Stimulated activated CD4-positive, alpha-beta T cell treated with anti-CD3 and anti-CD28 coated beads, Interleukin-1b, Interleukin-23, amount 100 ng/mL, for 4 hours (primary cell): ENCODE measurements at places on chromosomes 1 and 21.
A peak's percentile ranks its signal among the peaks of the same experiment; 100 is the strongest.

- no peak for DNase-seq
Observed at GRCh38 chr1:234987415-234988154, 141.1 kb downstream of the TOMM20 start.

GRCh38 chr21:40620386-40621145, 226.4 kb downstream of the DSCAM start:
- DNase-seq, result no peak

DNA sequence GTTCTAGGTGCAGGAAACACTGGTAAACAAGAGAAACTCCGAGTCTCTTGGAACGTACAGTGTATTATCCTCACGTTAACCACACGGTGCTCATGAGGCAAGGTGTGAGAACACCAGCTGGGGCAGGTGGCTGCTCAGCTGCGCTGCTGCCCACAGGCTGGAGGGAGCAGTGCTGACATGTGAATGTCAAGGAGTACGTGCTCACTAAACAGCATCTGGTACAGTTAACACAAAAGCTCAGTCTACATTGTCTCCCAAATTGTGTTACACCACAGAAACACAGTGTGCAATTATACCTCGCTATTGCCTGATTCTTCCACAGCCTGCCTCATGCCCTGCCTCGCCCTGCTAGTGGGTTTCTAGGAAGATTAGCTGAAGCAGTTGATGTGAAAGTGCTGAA, 138.4 kb downstream of the GLIS1 start:
- DNase-seq, result no peak

DNA sequence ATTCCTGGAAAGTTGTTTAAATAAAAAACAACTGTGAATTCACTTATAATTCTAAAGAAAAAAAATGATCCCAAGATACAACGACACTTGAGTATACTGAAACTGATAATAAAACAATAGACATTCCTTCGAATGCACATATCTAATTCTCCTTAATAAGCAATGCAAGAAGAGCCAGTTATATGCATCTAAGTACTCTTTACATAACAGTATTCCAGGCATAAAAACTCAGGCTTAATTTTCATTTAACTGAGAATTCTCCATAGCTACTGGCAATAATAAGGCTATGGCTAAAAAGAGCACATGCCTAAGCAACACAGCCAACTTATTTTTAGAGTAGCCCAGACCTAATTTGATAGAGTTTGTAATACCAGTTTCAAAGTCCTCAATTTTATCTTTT, 31.2 kb downstream of the SASS6 start:
- DNase-seq, result no peak

DNA sequence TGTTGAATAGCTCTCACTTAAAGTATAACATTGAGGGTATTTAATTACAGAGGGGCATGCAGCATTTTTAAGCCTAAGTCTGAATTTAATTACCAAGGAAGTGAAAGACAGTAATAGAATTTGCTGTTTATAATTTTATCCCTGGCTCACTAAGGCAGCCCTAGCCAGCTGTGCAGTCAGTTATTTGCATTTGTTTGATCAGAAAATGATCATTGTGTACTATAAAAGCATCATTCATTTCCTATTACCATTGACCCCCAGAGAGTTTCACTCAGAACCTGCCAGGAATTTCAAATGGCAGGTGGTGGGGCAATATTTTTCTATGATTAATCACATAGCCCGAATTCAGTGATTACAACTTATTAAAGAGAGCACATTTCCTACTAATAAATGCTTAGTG, 277.1 kb upstream of the KAZN start:
- DNase-seq, result no peak

DNA sequence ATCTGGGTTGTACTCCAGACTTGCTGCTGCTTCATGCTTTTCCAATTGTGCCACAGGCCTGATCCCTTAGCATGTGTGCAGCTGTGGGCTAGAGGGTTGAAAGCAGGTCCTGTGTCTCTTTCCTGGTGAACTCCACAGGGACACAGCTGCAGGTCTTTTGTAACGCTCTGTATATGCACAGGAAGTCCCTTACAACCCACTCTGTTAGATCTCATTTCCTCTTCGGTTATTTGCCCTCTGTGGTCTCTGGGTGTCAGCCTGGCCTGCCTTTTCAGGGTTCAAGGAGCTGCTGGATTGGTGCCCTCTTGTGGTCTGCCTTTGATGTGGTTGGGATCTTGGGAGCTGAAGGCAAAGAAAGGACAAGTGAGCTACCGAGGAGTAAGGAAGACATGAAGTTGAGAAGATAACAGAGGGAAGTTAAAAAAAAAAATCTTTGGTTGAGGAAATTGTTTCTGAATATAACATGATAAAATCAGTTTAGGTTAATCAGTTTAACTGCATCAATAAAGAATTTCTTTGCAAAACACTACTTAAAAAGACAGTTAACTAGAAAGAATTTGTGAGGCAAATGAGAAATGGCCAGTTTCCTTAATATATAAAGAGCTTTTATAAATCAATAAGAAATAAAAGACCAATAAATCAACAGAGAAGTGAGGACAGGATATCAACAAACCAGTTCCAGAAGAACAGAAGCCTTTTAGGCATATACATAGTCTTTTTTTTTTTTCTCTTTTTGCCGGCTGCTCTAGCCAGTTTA, 44.1 kb downstream of the UCK2 start:
- DNase-seq, result peak; percentile 6

GRCh38 chr1:181632492-181632891, 149.2 kb downstream of the CACNA1E start:
- DNase-seq, result no peak

GRCh38 chr1:41547336-41547735, 62.9 kb upstream of the EDN2 start:
- no peak for DNase-seq

DNA sequence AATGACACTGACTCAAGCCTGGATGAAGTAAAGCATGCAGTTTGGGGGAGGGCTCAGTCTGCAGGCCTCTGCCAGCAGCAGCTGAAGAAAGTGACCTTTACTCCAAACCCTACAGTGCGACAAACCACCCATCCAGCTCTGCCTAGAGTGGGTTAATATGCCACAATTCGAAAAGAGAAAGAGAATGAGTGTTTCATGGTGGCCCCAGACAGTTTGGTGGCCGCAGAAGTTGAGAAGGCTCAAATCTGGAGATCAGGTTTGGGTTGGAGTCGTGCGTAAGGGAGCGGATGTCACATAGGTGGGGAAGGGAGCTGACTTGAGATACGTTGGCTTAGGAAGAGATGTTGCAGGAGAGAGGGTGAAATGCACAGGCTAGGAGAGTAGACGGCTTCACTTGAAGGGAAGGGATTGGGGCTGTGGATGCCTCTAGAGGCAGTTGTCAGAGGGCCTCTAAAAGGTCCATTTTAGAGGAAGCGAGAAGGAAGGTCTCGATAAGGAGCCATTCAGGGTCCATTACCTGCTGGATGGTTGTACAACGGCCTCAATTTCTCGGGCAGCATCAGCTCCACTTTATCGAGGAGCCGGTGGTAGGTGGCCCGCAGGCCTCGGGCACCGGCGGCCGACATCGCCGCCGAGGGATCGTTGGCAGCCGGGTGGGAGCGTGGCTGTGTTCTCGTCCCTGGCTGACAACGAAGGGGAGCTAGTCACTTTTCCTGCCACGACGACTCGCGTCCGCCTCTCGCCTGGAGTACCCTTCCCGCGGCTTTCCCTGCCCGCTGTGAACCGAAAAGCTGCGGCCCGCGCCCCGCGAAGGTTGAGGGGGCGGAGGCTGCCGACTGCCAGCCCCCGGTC, 1.0 kb upstream of the DCAF6 start:
- DNase-seq, result peak; percentile 2
